Transverse colon (tissue), 4 donors: ENCODE measurements at places on chromosomes 1 and 21. TPM values are rescaled to one million over a fixed set of nuclear protein-coding genes. Genes with fewer than 3 reads are reported as not detected.

Gene S100A7
- total RNA-seq, result not detected

Gene FNDC10
- 3.0 TPM for total RNA-seq

Gene TMEM125
- total RNA-seq, result 41.8 TPM

Gene RIPK4
- 4.4 TPM for total RNA-seq

Gene HPCAL4
- total RNA-seq, result not detected
